ENCODE measurements at places on chromosomes 7 and 10.

- DNase-seq, result no peak
These were observed 25.8 kb downstream of the STN1 start for GRCh38 chr10:103892181-103892580.

DNA sequence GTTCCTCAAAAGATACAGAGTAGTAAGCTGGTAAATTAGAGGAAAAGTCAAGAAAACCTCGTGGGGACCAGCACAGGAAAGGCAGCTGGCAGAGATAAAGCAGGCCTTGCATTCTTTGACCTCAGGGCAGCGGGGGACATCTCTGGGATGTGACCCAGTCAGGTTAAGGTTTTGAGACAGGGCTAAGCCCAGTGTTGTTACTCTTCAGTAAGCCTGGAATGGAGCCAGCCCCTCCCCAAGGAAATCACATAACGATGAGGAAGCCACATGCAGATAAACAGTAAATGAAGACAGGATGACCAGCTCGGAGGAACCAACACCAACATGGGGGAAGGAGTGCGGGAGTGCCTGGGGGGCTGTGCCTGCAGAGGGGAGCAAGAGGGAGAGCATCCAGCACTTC is 99.6 kb downstream of the JAZF1 start:
- no peak for DNase-seq

GRCh38 chr7:137987968-137988367 is 13.9 kb downstream of the CREB3L2 start:
- no peak for DNase-seq

GRCh38 chr10:27504808-27505460 is 830 bp downstream of the RAB18 start:
- DNase-seq, result no peak

- DNase-seq, result peak; percentile 2
These were observed 82.9 kb downstream of the CADPS2 start for GRCh38 chr7:122803323-122803722.

- no peak for DNase-seq
These were observed 54.7 kb downstream of the STEAP1B start for GRCh38 chr7:22445140-22445743.

GRCh38 chr10:49170632-49171325 is 17.4 kb downstream of the TMEM273 start:
- no peak for DNase-seq

DNA sequence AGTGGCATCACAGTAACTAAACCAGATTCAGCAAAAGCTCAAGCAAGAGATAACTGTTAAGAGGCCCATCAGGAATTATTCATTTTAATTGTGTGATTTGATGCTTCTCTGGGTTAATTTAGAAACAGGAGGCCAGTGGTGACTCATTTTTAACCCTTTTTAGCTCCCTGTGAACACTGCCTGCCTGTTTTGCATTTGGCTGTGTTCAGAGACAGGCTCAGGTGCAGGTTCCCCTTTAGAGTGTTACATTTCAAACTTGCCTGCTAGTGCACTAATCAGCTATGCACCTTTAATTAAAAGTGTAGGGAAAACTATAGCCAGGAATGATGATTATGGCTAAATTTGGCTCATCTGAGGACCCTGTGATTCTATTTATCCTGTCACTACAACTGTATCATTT is 6.5 kb downstream of the STAMBPL1 start:
- DNase-seq, result no peak

DNA sequence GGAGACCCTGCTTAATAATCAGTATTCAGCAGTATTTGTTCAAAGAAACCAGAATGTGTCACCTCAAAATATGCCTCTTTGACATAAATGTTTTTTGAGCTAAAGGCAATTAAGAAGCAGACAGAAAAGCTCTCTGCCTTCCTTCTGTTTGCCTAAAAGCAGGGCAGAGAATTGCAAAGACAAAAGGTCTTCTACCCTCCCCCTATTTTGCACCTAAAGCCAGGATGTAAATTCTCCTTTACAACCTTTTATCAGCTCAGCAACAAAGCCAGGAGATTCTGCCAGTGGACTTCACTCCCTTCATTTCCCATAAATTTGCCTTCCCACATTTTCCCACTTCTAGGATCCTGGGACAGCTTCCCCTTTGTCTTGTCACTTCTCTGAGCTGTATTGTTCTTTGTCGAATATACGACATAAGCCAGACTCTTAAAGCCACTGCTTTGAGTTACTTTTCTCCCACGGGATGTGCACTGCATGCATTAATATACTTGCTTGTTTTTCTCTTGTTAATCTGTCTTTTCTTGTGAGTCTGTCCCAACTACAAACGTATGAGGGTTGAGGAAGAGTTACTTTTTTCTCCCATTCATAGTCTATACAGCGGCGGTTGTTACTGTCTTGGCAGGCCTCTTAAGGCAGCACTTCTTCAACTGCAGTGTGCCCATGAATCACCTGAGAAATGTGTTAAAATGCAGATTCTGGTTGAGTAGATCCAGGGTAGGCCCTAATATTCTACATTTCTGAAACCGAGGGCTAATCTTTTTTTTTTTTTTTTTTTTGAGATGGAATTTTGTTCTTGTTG is 48.2 kb downstream of the ST8SIA6 start:
- no peak for DNase-seq

DNA sequence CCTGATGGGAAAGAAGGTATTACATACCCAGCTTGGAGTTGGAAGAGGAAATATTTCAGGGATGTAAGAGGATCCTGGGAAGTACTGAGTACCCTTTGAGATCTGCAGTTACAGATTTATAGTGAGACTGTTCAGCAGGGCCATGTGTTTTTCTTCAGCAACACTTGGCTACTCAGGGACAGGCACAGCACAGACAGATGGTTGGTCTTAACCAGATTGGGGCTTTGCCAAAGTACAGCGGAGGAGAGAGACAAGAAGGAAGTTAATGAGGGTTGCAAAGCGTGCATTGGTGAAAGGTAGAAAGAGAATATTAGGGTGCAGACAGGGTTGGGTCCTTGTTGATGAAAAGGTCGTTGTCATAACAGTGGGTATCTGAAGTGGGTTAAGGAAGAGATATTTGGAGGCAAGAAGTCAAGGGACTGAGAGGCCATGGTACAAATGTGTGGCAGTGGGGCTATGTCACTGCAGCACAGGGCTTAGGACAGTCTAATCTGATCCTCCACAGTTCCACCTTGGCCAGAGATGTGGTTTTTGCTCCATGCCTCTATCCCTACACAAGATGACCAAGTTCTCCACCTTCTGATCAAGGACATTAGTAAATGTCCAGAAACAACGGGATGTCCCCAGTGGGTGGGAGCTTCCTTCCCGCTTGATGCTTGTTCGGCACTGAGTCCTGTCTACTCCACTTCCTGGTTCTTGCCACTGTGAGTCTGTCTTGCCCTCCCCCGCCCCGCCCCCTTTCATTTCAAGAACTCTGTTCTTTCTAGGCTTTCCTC is 18.9 kb upstream of the DNAJC1 start:
- no peak for DNase-seq

DNA sequence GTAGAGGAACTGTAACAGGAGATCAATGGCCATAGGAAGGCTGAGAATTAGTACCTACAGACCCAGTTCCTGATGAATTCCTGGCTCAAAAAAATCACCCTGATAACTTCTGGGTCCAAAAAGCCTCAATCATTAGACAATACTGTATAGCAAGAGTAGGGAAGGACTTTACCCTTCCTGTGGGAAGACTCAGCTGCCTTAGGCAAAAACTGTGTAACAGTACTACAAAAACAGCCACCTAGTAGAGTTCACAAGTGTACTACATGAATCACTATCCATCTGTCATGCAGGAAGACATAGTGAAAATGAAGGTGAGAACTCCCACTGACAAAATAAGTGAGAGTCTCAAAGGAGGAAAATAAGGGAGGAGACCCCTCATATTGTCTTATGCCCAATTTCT is 47.6 kb downstream of the MAP3K8 start:
- DNase-seq, result no peak

GRCh38 chr7:123715198-123715597 is 33.6 kb downstream of the WASL start:
- no peak for DNase-seq

- DNase-seq, result no peak
These were observed 18.7 kb downstream of the SLC25A13 start for GRCh38 chr7:96303105-96303685.

- no peak for DNase-seq
These were observed 135.7 kb downstream of the PDE1C start for GRCh38 chr7:31934551-31934950.

DNA sequence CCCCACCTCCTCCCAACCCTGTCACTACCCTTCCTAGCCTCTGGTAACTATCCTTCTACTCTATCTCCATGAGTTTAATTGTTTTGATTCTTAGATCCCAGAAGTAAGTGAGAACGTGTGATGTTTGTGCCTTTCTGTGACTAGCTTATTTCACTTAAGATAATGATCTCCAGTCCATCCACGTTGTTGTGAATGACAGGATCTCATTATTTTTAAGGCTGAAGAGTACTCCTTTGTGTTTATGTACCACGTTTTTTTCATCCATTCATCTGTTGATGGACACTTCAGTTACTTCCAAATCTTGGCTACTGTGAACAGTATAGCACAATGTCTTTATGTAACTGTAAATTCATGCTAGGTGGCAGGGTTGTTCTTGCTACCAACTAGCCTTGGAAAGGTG is 461.6 kb downstream of the PLXDC2 start:
- DNase-seq, result no peak

GRCh38 chr7:90532231-90532929 is 62.9 kb downstream of the PTTG1IP2 start:
- DNase-seq, result no peak

- DNase-seq, result no peak
These were observed 54.9 kb upstream of the HELLS start for GRCh38 chr10:94490789-94491039.

DNA sequence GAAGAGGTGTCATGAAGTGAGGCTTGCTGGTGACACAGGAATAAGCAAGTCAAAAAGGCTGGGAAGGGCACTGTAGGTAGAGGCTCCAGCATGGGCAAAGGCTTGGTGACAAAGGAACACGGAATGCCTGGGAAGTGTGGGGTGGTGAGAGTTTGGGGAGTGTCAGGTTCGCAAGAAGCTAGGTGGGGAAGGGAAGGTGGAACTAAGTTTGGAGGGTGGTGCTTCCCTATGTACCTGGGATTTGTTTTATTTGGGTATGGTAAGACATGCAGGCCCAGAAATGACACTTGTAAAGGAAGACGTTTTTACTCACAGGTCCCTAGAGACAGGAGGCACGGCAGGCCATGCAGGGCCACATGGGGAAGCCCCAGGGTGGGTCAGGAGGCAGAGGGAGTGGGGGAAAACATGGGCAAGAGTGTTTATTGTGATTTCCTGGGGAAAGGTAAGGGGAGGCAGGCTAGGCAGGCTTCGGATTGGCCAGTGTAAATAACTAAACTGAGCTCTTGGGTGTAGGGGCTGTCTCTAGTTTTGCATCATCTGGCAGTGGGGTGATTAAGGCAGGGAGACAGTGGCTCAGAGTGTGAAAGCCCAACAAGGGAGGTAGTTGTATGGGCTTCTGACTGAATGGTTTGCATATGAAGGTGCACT is 52.1 kb downstream of the SH2D4B start:
- no peak for DNase-seq

- peak; percentile 61 for DNase-seq
These were observed 30.2 kb upstream of the ABI1 start for GRCh38 chr10:26890956-26891355.

- no peak for DNase-seq
These were observed 2.0 kb downstream of the CPA2 start for GRCh38 chr7:130268463-130269317.

All from fibroblast of the conjunctiva (primary cell).